ENCODE measurements at places on chromosomes 16 and 17.

GRCh38 chr16:30920891-30921290 lies 2.5 kb upstream of the FBXL19 start:
- no peak for DNase-seq

- no peak for DNase-seq
Observed at GRCh38 chr17:67504182-67504581, 127.1 kb downstream of the PITPNC1 start.

DNA sequence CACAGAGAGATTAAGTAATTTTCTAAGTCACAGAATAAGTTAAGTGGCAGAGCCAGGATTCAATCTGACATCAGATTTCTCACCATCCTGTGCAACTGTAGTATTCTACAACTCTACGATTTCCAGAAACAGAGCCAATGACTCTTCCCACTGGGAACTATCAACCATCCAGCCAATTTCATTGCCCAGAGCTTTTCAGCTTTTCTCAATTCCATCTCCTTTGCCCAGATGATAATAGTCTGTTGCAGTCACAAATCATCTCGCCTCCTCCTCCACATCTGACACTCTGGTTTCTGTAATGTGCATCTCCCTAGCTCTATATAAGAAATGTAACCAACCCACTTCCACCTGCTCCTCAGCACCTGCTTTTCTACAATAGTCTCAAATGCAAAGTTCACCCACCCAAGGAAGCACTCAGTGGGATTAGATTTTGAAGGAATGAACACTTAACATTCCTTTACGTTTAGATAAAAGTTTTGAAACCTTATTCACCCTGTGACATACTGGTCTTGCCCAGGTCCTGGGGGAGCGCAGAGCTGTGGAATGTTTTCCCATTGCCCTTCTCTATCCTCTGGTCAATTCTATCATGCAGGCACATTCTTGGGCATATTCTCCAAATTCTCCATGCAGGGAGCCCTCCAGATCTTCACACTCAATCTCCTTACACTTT lies 167.8 kb upstream of the ASIC2 start:
- DNase-seq = no peak

GRCh38 chr17:7838090-7839075 lies 4.4 kb downstream of the KDM6B start:
- DNase-seq = peak; percentile 30

- DNase-seq = no peak
Observed at GRCh38 chr17:2799653-2800052, 3.4 kb downstream of the RAP1GAP2 start.

- no peak for DNase-seq
Observed at GRCh38 chr16:3363793-3364192, 8.1 kb downstream of the OR2C1 start.

DNA sequence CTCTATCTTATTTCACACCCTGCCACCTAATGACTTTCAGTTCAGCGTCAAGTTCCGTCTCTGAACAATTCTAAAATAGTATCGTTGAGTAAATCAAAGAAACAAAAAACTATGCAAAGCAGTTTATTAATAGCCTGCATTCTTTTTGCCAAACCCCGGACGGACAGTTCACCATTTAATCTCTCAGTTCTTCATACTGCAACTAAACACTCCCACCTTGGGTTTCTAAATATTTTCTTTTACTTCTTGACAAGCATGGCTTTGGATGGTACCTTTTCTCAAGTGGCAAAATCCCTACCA lies 1.2 kb downstream of the MYH11 start:
- no peak for DNase-seq

DNA sequence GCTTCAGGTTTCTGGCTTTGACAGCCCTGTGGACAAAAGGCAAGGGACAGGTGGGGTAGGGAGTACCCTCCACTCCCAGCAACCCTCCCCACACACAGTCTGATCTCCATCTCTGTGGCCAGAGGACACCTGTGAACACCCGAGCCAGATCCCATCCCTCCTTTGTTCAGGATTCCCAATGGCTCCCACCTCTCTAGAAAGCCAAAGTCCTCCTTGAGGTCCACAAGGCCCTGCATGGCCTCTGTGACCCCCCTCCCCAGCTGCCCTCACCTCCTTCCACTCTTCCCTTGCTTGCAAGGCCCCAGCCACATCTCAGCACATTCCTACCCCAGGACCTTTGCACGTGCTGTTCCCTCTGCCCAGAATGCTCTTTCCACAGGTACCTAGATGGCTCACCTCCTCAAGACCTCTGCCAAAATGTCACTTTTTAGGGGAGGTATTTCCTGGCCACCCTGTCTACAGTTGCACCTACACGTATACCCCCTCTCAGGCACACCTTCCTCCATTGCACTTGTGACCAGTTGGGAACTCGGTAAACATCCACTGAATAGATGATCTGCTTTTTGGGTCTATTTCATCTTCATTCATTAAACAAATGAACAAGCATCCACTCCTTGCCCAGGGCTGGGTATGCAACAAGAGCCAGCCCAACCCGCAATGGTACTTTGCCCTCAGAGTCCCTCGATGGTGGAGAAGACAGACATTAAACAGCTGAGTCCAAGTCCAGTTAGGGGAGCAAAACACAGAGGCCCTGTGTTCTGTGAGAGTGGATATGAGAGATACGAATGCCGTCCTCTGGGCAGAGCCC lies 107.0 kb downstream of the CRLF3 start:
- DNase-seq = no peak

DNA sequence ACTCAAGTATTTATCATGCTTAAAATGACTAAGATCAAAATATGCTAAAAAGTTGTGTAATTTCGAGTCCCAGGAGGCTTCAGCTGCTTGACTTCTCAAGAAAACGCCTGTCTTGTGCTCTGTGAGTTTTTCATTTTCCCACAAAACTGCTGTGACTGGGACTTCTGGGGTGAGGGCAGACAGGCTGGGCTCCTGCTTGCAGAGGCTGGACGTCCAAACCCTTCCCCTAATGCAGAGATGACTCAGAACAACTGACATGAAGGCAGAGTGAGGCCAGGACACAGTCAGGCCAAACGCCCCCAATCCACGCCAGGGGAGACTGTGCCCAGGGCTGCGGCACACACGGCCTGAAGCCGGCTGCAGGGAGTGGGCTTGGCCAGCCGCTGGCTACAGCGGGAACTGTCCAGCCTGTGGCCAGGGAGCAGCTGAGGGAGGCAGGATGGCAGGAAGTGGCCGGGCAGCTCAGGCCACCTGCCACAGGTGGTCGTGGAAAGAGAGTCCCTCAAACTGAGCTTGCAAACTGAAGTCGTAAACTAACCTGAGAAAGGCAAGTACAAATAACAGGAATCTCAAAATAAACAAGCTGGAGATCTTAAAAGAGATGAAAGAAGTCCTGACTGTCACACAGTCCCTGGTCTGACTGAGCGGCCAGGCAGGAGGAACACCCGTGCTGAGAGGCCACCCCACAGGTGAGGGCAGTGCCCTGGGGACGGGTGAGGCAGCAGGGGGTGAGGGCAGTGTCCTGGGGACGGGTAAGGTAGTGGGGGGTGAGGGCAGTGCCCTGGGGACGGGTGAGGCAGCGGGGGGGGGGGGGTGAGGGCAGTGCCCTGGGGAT lies 21.3 kb upstream of the HEXD start:
- no peak for DNase-seq

DNA sequence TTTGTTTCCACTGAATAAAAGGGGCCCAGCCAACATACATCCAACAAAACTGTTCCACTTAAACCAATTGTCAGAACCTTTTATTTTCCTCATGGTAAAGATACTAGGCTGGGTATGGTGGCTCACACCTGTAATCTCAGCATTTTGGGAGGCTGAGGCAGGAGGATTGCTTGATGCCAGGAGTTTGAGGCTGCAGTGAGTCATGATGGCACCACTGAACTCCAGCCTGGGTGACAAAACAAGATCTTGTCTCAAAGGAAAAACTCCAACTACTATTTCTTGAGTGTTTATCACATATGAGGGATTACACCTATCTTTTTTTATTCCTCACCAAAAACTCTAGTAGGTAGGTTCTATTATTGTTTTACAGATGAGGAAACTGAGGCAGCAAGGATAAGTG lies 4.7 kb upstream of the PSMC5 start:
- no peak for DNase-seq

DNA sequence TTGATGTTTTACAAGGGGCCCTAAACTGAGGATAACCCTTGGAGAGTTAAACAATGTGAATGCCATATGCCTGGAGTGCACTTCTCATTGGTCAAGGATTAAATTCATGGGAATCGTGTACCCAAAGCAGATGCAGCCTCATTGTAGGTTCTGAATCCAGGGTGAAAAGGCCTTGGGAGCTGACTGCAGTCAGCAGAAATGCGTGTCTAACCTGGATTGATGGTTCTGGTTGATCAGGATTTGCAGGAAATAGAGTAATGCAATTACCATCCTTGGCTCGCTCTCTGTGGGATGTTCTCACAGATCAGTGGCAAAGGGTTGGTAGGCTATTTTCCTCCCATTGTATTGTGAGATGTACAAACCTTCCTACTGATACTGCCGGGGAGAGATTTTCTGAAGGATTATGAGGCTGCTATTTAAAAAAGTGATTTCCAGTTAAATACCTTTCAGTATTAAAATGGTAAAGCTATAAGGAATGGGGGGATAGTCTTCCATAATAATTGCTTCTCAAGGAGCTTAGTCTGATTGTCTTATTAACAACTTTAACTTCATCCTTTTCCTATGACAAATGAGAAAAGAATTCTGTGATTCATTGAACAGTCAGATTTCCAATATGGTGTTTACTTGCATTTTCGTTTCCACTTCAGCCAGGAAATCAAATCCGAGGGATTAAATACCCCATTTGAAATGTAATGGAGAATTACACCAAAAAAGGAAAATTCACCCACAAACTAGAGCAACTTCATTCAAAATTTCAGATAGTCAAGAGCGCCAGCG lies 1028.1 kb upstream of the EEF2KMT start:
- no peak for DNase-seq

- DNase-seq = no peak
Observed at GRCh38 chr16:88940862-88941817, 35.9 kb downstream of the CBFA2T3 start.

GRCh38 chr16:2859686-2860265 lies 1.8 kb upstream of the PRSS22 start:
- DNase-seq = no peak

- no peak for DNase-seq
Observed at GRCh38 chr17:78356101-78356713, 3.7 kb downstream of the SOCS3 start.

- no peak for DNase-seq
Observed at GRCh38 chr16:47892999-47893398, 262.8 kb downstream of the ABCC12 start.

DNA sequence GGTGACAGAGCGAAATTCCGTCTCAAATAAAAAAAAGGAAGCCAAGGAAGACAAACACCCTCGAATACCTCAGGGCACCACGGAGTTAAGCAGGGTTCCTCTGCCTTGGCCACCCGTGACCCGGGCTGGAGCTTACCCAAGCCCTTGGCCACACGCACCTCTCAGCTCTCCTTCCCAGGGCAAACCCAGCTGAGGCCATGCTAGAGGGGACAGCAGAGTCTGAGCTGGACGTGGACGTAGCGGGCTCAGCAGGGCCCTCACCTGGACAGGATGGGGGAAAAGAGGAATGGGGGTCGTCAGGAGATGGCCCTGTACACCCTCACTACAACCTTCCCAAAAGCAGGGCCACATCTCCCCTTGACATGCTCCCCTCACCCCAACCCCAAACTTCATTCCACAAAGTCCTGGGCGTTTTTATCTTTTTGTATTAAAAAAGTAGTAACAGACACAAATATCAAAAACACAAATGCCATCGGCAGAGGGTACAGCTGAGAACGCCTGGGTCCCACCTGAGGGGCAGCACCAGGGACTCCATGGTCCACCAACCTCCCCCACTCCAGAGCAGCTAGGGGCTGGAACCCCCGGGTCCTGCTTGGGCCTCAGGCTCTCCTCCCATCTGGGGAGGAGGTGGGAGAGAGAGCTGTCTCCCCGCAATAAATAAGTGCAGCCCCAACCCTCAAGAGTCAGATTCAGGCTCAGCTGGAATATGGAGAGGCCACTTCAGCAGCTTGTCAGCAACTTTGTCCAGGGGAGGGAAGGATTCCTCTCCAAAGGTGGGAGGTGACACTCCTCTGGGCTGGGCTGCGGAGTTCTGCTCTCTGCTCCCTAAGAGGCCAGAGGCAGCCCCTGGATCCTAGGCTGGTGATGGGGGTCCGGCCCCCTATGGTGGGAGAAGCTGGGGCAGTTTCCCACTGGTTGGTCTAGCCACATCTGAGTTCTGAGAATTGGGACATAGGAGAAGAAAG lies 11.9 kb downstream of the PER1 start:
- DNase-seq = no peak

- DNase-seq = no peak
Observed at GRCh38 chr16:57061084-57061905, 31.1 kb upstream of the CPNE2 start.

DNA sequence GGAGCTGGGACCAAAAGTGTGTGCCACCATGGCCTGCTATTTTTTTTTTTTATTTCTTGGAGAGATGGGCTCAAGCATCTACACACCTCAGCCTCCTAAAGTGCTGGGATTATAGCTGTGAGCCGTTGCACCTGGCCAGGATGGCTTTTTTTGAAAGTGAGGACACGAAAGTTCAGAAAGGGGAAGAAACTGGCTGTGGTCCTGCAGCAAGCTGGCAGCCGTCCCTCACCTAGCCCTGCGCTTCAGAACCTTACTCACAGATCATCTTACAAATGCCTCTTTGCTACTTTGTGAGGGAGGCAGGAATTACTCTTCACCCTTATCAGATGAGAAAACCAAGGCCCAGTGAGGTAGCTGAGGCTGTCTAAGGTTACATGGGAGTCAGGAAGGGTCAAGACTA lies 4.5 kb upstream of the PPY start:
- DNase-seq = no peak

- DNase-seq = no peak
Observed at GRCh38 chr17:20243524-20243923, 223.8 kb downstream of the LGALS9B start.

DNA sequence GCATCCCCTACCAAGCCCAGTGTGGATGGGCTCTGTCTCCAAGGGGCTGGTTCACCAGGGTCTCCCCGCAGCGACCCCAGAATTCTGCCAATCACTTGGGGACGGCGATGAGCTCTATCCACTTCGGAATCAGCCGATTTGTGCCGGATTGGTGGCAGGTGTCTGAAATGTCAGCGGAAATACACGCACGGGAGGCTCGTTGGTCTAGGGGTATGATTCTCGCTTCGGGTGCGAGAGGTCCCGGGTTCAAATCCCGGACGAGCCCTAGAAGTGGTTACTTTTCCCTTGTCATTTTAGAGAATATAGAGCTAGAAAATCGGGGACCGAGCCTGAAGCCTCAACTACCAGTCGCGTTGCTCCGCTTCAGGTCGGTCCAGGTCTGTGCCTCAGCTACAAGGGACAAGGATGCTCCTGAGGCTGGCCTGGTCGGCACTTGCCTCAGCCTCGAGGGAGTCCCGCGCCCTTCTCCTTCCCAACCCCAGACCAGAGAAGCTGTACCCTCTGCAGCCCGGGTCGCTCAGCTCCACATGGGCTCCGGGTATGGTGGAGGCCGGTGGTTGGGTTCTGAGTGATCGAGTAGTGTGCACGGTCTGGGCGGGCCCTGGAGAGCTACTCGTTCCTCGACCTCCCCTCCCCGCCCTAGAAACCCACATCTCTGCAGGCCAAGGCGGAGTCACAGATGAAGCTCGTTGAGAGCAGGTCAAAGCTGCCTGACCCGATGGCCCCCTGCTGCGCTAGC lies 16.0 kb upstream of the OR1F1 start:
- DNase-seq = peak; percentile 58
